NCI-H1092 treated with DMSO at 0.1 percent for 48 hours (cell line): ENCODE measurements at places on chromosomes 5 and 9.
A peak's percentile ranks its signal among the peaks of the same experiment; 100 is the strongest.

DNA sequence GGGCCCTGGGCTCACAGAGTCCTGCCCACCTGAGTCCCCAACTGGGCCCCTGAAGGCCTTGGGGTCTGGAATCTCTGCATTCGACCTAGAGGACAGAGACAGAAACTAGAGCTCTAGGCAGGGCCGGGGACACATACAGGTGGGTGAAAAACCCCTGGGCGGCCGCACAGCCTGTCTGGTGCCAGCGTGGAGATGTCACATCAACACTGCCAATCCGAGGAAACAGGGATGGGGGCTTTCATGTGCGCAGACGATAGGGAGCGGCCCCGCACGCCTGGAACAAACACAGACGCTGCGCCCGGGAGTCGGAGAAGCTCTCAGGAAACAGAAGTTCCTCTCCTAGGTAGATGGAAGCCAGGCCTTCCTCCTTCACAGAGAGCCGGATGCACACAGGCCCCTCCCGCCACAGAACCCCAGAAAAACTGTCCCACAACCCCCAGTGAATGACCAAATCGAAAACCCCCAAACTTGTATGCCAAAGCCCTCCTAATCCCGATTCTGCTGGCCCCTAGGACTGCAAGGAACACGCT is 1.8 kb downstream of the GRM6 start:
- no peak for DNase-seq

DNA sequence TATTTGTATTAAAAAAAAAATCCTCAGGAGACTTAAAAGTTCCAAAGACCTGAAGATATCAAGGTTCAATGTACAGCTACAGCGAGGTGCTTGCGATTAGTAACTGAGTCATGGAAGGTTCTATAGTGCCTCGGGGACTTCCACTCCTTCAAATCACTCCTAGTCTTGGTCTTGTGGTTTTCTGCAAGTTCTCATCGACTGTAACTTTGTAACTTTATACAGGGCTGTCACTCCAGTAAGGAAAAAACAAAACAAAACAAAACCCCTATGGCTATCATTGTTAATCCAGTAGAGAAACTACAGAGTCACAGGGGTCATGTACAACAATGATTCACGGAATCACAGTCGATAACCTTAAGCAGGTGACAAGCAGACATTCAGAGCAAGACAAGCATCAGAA is 39.8 kb upstream of the SELENOP start:
- no peak for DNase-seq

GRCh38 chr5:53997736-53998627 is 312.4 kb downstream of the ARL15 start:
- DNase-seq, result no peak

DNA sequence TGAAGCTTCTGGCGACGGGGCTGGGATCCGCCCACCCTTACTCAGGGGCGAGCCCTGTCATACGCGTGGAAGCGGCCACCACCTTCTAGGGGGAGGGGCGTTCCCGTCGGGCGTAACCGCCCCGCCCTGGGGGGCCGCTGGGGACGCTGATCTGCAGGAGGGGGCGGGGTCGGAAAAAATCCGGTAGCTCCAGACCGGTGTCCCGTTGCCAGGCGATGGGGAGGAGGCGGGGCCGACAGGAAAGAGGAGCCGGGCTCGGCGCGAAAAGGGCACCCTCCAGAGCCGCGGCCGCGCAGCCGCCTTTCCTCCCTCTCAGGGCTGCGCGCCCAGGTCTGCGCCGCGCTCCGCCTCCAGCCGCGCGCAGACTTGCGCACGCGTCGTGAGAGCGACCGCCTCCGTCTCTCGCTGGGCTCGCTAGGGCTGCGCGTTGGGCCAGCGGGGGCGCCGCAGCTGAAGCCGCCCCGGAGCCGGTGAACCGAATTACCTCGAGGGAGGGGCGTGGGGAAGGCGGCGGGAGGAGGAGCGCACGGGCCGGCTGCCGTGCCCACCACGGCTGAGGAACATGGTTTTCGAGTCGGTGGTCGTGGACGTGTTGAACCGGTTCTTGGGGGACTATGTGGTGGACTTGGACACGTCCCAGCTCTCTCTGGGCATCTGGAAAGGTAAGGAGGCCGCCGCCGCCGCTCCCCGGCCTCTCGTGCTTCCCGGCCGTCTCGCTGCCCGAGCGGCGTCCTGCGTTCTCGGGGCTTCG is at the start of gene VPS13A:
Gene VPS13A, plus strand, starts transcription at position 392 of the 751 bp plus-strand sequence. Its CDS starts 171 bp downstream, at position 563.
- DNase-seq, result peak; percentile 96

DNA sequence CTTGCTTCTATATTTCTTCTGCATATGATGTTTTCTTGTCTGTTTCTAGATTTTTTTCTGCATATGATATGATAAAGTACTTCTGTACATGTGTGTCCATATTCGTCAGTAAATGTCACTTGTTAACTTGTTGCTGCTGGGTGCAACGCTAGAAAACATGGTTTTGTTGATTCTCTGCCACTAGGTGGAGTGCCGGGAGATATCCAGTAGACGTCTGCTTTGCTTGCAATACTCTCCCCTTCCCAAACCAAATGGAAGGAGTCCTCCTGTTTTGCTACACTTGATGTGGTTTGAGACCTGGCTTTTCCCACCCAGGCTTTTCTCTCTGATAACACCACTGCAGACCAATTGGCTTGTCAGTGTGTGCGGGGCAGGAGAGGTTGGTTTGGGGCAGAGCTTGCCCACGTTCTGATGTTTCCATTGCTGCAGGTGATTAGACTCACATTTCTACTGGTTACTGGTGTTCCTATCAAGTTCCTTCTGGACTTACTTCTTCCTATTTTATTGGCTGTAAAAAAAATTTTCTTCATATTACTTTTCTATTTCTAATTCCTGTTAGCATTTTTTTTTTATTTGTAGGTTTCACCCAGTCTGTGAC is 900.0 kb upstream of the CDH10 start:
- peak; percentile 12 for DNase-seq

DNA sequence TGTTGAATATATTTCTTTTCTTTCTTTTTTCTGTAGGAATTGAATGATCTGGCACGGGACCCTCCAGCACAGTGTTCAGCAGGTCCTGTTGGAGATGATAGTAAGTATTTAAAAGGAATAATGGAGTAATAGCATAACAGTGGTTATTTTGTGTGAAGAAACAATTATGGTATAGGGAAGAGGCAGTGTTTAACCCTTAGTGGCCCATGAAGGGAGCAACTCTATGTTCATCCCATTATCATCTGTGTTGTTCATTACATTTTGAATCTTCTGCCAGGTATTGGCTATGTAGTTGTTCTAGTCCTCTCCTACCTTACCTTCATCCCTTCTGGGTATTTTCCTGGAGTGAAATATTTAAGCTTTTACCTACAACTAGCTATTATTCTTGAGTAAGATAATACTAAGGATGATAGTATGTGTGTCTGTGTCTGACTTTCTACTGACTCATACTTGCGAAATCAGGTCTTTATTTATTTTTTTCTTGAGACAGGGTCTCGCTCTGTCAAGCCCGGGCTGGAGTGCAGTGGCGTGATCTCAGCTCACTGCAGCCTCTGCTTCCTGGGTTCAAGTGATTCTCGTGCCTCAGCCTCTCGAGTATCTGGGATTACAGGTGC is 39.3 kb downstream of the UBE2D2 start:
- no peak for DNase-seq

DNA sequence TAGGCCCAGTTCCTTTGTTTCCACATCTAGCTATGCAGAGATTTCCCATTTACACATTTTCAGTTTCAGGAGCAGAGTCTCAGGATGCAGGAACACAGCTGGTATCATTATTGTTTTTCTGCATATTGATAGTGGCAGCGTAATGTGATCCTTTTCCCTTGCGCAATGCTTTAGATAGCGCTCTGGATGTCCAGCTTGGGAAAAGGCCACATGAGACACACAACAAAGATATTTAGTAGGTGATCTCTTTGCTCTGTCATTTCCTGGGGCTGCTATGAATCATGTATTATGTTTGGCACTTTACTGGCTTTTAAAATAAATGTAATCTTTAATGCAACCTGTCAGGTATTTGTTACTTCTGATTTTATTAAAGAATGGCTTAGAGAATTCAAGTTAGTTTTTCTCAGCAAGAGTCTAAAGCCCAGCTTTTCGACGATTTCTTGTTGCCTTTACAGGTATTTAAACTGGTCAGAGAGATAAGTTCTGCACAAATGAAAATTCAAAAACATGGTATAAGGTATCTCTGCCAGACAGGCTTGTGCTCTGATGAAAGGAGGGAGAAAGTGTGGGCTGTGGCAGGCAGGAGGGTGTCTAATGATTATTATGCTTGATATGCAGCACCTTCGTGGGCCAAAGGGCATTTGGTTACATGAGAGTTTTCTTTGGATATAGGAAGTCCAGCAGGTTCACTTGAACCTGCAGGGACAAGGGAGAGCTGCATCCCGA is 42.2 kb downstream of the PTTG1 start:
- DNase-seq, result no peak

DNA sequence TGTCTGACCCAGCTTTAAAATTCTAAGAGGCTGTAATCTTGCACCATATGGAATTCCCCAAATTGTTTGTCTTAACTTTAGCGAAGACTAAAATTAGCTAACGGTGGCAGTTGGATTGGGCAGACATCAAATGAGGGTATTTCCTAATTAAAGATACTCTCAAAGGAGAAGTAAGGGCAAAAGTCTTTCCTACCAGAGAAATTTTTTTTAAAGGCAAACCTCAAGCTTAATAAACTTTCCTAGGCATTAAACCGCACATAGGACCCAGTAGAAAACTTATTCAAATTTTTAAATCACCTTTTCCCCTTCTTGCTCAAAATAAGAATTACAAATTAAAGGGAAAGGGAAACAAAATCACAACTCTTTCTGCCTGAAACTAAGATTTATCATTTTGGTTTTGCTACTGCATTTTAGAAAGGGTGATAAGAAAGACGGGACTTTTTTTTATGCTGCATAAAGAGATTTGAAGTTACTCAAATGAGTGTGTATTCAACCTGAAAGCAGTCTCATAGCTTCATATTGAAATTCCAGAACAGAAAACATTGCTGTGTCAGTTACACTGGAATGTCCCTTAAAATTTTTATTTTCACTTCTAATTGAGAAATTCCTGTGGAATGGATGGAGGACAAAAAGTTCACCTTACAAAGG is 189.1 kb upstream of the PTGER4 start:
- no peak for DNase-seq

- no peak for DNase-seq
Measured at GRCh38 chr5:159017786-159018185, 81.9 kb downstream of the EBF1 start.

GRCh38 chr5:109703166-109703565 is 13.4 kb downstream of the MAN2A1 start:
- no peak for DNase-seq

DNA sequence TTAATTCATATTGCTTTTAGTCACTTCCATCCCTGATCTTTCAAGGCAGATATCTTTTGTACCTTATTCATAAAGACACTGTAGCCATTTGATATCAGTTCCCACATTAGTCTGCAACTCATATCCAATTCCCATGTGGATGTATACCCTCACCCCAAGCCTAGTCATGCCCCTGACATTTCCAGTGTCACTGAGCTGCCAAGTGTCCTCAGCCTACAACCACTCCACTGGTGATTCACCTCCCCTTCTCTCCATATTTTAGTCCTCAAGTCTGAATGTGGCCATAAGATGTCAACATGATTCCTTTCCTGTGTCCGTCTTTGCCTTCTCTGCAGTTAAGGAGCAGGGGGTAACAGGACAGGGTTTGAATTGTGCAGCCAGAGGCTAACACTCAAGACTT is 346.9 kb downstream of the RAB3C start:
- no peak for DNase-seq
